Right lobe of liver (tissue), 6 donors: ENCODE measurements at places on chromosomes 2 and 18.

- no peak for DNase-seq
Observed at GRCh38 chr2:21234464-21235120, 110.8 kb downstream of the TDRD15 start.

DNA sequence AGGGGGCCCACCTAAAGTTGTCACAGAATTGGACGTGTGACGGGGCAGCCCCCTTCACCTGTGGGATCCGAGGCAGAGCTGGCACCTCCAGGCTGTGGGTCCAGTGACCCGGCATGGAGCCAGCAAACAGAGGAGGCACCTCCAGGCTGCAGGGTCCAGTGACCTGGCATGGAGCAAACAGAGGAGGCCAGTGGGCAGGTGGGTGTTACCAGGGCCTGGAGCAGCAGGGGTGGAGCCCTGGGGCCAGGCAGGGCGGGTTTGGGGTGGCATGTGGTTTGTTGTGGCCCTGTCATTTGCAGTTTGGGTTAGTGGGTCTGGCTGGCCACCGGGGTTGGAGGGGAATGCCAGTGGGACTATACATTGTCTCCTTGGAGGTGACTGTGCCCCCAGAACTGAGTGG lies 68.2 kb downstream of the HPCAL1 start:
- peak; percentile 57 for DNase-seq

GRCh38 chr2:129719335-129719734 lies 260.1 kb upstream of the RAB6C start:
- no peak for DNase-seq

DNA sequence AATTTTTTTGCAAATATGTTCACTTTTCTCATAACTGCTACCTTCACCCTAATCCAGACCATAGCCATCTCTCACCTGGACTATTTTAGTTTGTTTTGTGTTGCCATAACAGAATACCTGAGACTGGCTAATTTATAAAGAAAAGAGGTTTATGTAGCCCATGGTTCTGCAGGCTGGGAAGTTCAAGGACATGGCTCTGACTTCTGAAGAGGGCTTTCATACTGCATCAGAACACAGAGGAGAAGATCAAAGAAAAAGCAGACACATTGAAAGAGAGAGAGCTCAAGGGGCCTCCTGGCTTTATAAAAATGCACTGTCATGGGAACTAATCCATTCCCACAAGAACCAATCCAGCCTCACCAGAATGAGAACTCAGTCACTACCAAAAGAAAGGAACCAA lies 25.0 kb upstream of the DDX18 start:
- DNase-seq: no peak

DNA sequence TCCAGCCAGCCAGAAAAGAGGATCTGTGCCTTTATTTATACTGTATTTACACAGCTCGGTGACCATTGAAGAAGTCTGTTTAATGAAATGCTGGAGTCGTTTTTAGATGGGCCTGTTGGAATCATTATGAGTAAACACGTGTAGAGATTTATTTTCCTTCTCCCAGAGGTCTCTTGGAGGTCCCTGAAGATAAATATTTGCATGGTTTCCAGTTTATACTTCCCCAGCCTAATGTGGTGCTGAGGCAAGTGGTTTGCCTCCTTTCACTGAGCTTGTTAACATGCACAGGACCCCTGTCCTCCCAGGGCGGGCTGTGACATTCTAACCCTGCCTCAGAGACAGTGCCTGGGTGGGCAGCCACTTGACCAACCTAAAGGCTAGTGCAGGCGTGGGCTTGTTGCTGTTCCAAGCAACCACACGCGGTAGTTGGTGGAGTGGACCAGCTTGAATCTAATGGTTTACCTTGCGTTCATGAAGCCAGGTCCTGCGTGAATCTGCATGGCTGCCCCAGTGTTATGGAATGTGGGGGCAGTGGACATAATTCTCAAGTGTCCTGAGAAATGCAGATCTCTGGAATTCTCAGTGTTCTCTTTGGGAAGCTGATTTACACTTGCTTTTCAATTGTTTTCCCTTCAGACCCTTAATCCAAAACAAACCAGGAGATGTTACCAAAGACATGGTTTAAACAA lies 130.2 kb upstream of the DLX2 start:
- no peak for DNase-seq

GRCh38 chr18:79856119-79857007 lies 58.6 kb downstream of the KCNG2 start:
- DNase-seq: no peak

GRCh38 chr2:130231656-130232055 lies 33.4 kb upstream of the TUBA3E start:
- no peak for DNase-seq

- no peak for DNase-seq
Observed at GRCh38 chr2:130375291-130376266, 19.7 kb downstream of the PTPN18 start.

- no peak for DNase-seq
Observed at GRCh38 chr2:162678551-162678950, 160.0 kb downstream of the KCNH7 start.

- DNase-seq: no peak
Observed at GRCh38 chr18:55585920-55586561, 2.0 kb downstream of the TCF4 start.

GRCh38 chr2:177772529-177772928 lies 300.0 kb downstream of the PDE11A start:
- DNase-seq: no peak

DNA sequence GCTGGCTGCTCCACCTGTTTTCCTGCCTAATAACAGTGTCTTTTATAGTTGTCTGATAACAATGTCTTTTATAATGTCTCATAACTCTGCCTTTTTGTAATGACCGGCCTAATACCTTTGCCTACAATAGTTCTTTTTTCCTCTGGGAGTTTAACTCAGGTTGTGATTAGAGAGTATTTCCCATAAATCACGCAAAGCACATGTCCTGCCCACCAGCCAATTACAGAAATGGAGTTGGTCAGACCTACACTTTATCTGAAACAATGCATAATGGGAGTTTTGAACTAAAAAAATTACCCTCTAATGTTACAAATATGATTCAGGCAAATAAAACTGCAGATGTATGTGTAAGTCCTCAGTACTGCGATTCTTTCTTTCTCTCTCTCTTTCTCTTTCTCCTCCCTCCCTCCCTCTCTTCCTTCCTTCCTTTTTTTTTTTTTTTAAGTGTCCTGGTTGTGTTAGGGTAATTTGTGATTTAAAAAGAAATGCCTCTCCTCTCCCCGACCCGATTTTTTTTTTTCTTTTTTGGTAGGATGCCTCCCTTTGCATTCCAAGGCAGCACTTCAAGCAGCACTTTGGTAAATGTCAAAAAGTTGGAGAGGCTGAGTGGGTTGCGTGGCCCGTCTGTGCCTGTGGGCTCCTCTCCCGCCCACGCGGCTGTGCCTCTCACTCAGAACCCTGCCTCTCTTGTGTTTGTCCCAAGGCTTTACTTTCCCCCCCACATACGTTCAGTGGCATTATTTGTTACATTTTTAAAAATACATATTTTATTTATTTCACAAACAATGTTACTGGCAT lies 147.3 kb downstream of the AGAP1 start:
- DNase-seq: no peak

DNA sequence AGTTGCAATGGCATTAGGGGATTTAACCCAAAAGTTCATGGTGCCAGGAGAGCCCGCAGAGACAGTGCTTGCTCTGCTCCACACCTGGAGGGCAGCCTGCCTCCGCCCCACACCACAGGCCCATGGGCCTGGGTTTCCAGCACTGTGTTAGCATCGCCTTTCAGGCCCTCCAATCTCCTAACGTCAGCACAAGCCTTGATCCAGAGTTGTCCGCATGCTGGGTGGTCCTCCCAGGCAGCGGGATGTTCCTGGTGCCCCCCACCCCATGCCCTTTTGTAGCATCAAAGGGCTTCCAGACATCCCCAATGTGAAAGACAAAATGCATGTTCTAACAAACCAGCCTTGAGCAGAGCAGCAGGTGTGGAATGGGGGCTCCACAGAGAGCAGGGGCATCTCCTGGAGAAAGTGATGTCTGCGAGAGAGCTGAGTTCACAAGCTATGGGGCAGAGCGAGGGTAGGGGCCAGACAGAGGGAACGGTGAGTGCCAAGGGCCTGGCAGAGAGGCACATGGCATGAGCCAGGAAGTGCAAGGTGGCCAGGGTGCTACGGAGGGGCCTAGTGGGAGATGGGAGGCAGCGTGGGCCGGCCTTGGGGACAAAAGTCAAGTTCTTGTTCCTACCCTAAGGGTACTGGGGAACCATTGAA lies 119.2 kb downstream of the CYP26B1 start:
- DNase-seq: peak; percentile 22
